NCI-H1092 treated with DMSO at 0.1 percent for 48 hours (cell line): ENCODE measurements at places on chromosomes 2 and 18.

- DNase-seq, result no peak
These were observed 99.6 kb downstream of the CELF4 start for GRCh38 chr18:37465958-37466357.

DNA sequence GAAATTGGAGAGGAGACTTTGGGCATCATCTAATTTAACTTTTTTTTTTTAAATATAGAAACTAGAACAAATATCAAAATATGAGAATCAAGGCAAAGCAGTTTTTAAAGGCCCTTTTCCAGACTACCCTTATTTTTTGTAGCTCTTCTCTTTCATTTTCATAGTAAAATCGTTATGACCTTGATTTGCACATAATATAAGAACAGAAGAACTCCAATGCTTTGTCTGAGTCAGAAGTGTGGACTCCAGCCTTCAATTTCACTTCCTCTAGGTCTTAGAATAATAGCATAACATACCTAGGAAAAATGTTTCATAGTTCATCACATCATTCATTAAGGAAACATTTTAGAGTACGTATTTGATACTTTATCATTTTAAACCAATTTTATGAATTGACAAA is 74.4 kb downstream of the ANKRD12 start:
- DNase-seq, result no peak

- DNase-seq, result no peak
These were observed 32.1 kb downstream of the REEP1 start for GRCh38 chr2:86305195-86305914.

DNA sequence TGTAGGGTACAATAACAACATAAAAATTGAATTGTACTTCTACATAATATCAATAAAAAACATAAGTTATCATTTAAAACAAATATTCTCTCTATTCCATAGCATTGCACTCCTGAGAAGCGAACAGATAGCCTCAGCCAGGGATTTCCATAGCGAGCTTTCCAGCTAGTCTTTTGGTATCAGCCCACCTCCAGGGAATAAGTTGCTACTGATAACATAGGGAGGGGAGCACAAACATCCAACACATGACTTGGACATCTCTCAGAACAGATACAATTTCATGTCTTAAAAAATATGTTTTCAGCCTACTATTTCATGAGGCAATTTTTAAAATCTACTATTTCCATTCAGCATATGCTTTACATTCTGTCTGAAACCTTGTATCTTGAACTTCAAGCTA is 804.4 kb upstream of the RAB6C start:
- no peak for DNase-seq

DNA sequence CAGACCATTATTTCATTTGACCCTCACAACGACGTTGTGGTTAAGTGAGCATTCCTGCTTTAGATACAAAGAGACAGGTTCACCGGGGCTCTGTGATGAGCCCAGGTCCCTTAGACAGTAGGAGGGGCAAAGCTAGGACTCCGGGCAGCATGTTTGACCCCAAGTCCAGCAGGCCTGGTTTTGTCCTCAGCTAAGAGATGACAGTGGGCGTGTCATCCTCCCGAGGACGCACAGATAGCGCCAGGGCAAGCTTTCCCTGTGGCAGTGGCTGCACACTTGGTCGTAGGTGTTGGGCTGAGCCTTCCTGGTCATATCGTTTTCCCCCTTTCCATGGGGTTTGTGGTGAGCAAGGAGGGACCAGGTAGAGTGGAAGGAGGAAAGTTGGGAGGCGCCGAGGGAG is 76.3 kb downstream of the MTCL1 start:
- DNase-seq, result no peak

DNA sequence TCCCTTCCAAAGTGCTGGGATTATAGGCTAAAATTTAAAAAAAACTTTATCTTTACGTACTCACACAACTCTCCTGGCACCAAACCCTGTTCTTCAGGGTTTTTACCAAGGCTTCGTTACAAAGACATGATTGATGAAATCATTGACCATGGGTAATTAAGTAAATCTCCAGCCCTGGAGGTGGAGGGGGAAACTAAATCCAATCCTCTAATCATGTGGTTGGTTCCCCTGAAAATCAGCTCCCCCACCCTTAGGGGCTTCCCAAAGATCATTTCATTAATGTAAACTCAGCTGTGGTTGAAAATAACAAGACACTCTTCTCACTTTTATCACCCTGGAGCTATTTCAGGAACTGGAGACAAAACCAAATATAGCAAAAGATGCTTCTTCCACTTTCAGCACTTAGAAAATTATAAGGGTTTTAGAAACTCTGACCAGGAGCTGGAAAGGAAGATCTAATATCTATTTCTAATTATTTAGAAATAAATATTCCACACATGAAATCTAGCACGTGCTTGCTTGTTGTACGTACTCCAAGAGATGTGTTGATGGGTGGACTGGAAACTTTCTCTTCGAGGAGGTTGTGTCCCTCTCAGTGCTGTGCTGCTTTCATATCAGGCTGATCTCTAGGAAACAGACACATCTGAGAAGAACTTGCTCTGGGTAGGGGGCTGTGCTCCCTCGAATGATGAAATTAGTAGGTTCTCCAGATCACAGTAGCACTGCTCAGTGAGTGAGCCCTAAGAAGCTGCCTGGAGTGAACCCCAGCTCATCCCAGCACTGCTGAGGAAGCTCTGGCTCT is 67.2 kb downstream of the SMAD4 start:
- no peak for DNase-seq

DNA sequence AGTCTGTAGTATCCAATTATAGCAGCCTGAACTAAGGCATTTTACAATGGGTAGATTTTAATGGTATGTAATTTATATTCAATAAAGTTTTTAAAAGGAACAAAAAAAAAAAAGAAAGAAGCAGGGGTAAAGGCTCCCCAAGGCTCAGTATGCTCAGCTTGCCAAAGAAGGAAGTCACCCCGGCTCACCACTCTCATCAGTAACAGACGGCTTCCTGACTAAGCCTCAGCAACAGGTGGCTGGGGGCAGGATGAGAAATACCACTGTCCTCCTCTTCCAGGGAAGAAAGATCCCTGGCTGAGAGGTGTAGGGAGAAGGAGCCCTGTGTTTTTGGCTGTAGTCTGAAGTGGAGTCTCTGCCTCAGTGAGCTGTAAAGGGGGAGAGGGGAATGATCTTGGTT is 121.2 kb downstream of the ARHGEF4 start:
- no peak for DNase-seq

GRCh38 chr2:166563894-166564293 is 69.8 kb upstream of the SCN7A start:
- no peak for DNase-seq

DNA sequence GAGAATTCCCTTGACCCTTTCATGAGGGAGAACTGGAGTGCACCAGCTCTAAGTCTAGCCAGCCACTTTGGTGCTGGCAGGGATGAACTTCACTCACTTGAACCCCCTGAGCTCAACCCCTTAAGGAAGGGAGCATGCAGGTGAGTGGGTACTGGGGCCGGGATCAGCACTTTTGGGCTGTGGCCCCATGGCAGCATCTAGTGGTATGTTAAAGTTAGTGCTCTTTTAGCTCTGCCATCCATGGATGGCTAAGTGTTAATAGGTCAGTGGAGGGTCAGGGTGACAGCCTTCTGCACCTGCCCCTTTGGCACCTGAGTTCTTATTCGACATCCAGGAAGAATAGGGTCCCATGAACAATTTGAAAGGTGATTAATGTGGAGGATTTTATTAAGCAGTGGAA is 689.0 kb upstream of the FSHR start:
- no peak for DNase-seq

DNA sequence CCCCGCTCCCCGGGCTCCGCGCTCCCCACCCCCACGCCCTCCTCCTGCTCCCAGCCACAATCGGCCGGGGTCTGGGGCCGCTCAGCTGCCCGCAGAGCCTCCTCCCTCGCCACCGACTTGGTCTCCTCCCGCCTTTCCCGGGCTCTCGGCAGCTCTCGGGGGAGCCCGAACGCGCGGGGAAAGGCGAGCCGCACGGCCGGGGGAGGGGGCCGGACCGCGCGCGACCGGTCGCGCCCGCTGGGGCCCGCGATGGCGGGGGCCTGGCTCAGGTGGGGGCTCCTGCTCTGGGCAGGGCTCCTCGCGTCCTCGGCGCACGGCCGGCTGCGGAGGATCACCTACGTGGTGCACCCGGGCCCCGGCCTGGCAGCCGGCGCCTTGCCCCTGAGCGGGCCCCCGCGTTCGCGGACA is 327 bp downstream of the LTBP1 start:
- no peak for DNase-seq

DNA sequence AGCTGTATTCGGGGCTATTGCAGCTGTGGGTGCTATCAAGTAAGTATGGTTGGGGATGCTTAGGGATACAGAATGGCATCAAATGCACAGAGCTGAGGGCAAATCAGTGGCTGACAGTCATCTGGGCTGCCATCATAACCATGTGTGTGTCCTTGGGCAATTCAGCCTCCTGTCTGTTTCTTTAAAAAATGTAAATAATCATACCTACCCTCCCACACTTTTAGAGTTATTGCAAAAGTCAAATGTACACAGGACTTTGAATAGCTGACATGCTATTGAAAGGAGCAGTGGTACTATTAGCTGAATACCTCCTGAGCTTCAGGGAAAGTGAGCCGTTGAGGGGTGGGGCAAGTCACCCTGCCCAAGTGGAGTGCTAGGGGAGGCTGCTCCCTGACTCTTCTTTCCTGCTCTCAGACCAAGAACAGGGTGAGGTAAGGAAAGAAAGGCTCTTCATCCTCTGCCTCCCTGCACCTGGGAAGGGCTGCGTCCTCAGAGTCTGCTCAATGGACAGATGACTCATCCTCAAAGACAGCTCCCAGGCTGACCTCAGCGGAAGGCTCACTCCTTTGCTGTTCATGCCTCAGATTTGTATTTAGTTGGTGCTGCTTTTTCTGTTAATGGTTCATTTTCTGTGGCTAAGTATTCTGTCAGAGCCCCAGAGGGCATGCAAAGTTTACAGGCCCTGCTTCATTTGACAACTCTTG is 54.9 kb upstream of the BZW1 start:
- DNase-seq, result no peak
